ENCODE measurements at places on chromosomes 12 and 14. TPM values are rescaled to one million over a fixed set of nuclear protein-coding genes. Genes with fewer than 3 reads are reported as not detected.
A peak's percentile ranks its signal among the peaks of the same experiment; 100 is the strongest.

DNA sequence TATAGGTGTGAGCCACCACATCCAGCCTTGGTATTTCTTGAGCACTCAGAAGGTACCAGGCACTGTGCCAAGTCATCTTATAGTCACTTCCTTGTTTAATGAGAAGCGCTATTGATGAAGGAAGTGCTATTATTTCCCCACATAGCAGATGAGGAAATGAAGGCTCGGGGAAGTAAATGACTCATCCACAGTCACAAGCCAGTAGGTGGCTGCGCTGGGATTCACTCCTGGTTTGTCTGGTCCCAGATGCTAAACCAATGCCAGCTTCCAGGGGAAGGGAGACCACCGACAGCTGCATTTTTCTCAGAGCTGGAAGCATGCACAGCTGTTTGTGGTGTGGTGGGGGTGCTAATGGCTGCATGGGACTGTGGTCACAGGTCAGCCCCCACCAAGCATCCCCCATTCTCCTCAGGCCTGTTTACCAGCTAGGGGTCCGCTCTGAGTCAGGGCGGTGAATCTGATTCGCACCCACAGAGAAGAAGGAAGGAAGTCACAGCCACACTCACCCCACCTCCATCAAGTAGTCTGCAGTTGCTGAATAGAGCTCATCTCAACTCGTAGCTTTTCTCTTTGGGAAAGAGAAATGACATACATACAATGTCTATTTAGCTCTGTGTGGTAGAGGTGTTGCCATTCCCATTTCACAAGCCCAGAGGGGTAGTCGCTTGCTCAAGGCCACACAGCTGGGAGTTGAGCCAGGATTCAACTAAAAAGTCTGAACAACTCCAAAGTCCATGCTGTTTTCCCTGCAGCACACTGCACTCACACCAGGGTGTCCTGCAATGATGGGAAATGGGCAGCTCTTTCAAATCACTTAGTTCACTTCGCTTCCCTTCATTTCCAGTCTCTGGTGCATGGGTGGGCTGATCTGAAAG is 6.3 kb upstream of the LTBP2 start:
- DNase-seq, result no peak

Gene FLVCR2
- polyA plus RNA-seq, result 4.3 TPM

- DNase-seq, result no peak
These were observed 5.8 kb downstream of the MAX start for GRCh38 chr14:65096323-65097089.

DNA sequence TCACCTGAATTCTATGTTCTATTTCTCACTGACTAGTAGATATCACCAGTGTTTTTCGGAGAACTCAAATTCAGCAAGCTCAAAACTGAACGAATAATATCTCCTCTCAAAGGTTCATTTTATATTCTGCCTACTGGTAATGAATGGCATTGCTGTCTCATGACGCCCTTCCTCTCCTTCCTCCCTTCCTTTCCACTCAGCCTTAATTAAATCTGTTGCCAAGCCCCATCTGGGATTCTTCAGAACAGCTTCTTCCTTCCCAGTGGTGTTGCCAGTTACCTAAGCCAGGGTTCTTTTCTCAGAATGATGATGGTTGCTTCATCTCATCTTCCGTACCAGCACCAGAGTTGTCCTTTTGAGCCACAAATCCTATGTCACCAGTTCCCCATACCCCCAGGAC is 143.2 kb downstream of the SYNE2 start:
- DNase-seq, result no peak

DNA sequence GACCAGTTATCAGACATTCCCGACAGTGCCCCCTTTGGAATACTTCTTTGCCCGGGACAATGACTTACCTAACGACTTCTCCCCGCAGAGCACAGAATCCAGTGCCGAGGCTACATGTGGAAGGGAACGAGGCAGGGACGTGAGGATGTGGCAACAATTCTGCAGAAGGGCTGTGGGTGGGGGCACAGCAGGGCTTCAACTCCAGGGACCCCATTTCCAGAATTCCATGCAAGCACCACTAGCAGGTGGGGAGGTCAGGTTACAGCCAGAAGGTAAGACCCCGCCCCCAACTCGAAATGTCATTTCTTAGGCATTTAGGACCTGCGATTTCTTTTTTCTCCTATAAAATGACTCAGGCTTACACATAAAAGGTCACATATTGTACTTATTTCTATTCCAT is 207.9 kb downstream of the TMEM132C start:
- no peak for DNase-seq

Gene INHBC
- 0.26 TPM for polyA plus RNA-seq

DNA sequence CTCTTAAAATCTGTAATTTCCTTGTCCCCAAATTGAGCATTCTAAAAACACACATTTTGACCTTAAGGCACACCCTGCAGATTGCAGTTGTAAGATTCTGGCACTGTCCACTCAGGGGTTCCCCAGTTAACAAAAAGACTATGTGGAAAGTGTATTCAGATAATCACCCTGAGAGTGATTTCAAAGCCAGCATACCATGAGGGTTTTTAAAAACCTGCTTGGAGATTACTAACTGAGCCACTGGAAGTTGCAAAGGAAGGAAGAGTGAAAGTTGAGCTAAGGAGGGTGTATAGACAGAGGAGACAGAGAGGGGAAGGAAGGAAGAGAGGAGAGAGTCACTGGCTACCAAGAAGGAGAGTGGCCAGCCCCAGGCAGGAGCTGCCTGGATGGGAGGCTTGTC is 82.6 kb downstream of the EML1 start:
- DNase-seq, result no peak

DNA sequence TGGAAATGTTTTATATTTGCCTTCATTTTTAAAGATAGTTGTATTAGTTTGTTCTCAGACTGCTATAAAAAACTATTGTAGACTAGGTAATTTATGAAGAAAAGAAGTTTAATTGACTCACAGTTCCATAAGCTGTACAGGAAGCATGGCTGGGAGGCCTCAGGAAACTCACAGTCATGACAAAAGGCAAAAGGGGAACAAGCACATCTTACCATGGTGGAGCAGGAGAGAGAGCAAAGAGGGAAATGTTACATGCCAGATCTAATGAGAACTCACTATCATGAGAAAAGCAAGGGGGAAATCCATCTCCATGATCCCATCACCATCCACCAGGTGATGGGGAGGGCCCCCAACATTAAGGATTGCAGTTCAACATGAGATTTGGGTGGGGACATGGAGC is 35.5 kb upstream of the UNC79 start:
- DNase-seq, result no peak

DNA sequence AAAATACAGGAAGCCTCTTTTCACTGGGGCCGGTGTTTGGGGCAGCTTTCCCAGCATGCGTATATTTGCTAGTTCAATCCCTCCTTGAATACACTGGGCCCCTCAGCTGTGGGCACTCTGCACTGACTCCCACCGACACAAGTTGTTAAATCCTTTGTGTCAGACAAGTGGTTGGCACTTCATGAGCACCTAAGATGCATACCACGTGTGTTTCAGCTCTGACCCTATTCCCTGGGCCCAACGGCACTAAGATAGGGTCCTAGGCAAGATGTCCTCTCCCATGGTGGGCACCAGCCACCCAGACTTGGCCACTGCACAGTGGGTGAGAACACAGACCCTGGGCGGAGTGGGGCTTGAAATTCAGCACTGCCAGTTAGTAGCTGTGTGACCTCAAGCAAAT is 173.8 kb downstream of the BCL11B start:
- DNase-seq, result no peak

DNA sequence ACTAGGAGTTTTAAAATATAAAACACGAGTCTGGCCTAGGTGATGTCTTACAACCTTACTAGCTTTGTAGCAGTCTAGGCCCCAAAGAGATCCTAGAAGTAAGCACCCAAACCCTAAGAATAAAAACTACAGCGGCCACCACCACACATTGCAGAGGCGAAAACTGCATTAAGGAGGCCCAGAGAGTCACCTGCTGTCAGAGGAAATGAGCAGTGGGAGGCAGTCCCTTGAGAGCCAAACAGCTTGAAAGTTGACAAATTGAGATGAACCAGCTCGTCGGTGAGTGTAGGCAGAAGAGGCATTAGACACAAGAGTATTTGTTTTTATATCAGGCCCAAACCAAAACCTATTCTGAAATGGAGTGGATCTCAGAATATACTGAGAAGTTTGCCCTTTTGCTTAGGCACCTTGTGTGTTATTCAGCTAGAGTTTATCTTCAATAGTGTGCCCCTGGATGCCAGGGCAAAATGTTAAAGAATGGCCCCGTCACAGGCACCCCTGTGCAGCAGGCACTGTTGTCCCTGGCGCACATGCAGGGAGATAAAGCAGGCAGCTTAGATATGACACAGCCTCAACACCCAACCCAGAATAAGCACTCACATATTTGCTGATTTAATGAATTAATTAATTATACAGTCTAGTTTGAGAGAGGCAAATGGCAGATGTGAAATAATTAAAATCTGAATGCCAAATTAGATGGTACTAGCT is 56.7 kb downstream of the TTC7B start:
- no peak for DNase-seq

- peak; percentile 86 for DNase-seq
These were observed 1.1 kb upstream of the RNASE4 start for GRCh38 chr14:20683125-20683890.

DNA sequence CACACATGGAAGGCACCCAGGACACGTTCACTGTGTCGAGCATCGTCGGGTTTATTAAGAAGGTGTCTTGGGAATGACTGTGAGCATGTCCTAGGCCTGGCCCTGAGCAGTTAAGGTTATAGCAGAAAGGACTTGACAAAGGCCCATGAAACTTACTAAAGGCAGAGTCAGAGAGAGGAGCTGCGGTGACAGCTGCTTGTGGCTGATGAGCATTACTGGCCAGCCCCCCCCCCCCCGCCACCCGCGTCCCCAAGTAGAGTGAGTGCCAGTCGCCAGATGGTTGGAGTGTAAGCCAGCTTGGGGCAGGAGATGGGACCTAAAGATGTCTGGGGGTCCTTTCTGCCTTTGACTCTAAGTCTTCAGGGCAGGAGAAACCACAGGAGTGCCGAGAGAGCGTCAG is 169.9 kb downstream of the TSPAN9 start:
- no peak for DNase-seq

Gene PLBD1
- 47.8 TPM for polyA plus RNA-seq

Gene GPX2
- 0.64 TPM for polyA plus RNA-seq

Gene GLT1D1
- polyA plus RNA-seq, result 3.0 TPM

GRCh38 chr14:100321473-100322137 is 1.5 kb upstream of the SLC25A47 start:
- DNase-seq, result no peak

Gene AKAP5
- polyA plus RNA-seq, result 7.2 TPM

- no peak for DNase-seq
These were observed 26.8 kb downstream of the DGLUCY start for GRCh38 chr14:91140672-91141071.

DNA sequence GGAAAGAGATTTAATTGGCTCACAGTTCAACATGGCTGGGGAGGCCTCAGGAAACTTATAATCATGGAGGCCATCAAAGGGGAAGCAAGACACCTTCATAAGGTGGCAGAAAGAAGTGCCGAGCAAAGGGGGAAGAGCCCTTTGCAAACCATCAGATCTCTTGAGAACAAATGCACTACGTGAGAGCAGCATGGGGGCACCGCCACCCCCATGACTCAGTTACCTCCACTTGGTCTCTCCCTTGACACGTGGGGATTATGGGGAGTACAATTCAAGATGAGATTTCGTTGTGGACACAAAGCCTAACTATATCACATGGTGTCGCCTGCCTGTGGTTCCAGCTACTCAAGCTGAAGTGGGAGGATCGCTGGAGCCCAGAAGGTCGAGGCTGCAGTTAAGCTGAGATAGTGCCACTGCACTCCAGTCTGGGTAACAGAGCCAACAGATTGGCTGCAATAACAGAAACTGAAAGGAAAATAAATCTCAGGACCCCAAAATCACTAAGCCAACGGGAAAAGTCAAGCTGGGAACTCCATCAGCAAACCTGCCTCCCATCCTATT is 10.0 kb upstream of the CDCA4 start:
- no peak for DNase-seq

Gene CHGA
- polyA plus RNA-seq, result 1.0 TPM

DNA sequence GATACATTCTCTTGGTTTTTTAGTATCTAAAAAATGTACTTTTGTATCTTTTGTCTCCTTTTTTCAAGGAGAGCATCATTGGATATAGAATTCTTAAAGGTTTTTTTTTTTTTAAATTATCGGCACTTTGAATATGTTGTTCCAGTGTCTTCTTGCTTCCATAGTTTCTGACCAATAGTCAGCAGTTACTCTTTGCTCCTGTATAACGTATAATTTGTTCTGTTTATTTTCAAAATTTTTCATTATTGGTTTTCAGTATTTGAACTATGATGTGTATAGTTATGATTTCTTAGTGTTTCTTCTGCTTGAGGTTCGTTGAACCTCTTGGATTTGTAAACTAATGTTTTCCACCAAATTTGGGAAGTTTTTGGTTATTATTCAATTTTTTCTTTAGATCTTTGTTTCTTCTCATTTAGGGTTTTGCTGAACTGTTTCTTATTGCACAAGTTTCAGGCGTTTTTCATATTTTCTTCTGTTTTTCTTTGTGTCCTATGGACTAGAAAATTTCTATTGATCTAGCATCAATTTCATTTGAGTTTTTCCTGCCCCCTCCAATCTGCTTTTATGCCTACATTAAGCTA is 93.9 kb downstream of the PLBD1 start:
- no peak for DNase-seq

All from left renal pelvis (tissue), 4 donors.